ENCODE measurements at places on chromosomes 1 and 21.

- no peak for DNase-seq
Measured at GRCh38 chr1:3672231-3672970, 20.1 kb downstream of the TP73 start.

- no peak for DNase-seq
Measured at GRCh38 chr1:234488054-234489006, 9.4 kb upstream of the TARBP1 start.

GRCh38 chr1:16913181-16913832 lies 8.4 kb upstream of the CROCC start:
- no peak for DNase-seq

- no peak for DNase-seq
Measured at GRCh38 chr1:111795401-111795800, 39.7 kb downstream of the DDX20 start.

- DNase-seq: no peak
Measured at GRCh38 chr1:17742583-17742982, 12.6 kb upstream of the ACTL8 start.

DNA sequence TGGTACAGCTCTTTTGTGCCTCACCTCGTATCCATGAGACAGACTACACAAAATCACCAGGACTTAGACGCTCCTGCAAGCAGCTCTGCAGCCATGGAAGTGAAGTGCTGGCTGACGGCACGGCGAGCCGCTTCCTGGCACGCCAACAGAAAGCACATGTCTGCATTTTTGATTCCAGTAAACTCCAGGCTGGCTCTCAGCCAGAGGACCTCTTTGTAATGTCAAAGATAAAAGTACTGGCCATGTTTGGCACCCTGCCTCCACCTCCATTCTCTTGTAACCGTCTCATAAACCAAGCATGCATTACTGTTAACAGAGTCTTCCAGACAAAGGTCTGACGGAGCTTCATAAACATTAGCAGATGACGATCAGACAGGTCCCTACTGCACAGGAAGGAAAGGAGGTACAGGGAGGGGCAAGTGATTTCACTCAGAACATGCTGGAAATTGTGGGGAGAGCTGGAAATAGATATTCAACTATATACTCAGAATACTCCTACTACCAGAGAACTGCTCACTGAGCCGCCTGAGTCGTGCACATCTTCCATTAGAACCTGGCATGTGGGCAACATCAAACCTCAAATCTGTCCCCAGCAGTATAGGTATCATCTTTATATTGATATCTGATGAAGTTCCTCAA lies 632.0 kb downstream of the SMYD3 start:
- no peak for DNase-seq

DNA sequence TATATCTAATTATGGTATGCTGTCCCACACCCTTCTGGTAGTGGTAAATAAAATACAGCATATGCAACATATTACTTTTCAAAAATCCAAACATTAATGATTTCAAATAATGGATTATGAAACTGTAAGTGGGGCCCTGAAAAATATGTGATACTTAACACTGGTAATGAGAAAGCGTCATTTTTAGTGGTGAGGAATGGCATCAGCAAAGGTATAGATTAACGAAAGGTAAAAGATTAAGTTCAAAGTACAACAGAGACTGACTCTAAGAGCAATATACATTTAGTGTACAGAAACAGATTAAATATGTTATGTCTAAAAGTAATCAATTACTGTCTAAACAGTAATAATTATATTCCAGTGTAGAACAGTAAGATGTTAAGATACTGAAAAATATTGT lies 194.1 kb downstream of the COL24A1 start:
- DNase-seq: no peak

DNA sequence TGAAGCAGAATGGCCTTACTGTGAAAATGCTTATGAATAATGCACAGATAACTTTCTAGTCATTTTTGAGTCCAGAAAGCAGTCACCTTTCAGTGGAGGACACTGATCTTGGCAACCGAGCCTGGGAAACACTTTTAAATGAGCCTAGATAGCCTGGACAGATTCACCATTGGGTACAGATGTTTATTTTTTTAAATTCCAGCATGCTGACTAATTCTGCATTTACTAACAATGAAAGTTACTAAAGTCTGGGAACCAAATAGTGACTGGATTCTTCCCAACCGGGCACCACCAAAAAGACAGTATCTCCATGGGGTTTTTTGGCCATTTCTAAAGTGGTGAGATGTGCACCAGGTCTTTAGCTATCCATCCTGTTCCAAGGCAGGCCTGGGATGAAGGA lies 3.3 kb upstream of the FMOD start:
- DNase-seq: no peak

All from stimulated activated CD8-positive, alpha-beta memory T cell treated with anti-CD3 and anti-CD28 coated beads, Interleukin-15, amount 100 ng/mL, for 48 hours (primary cell).